Activated CD4-positive, alpha-beta T cell treated with anti-CD3 and anti-CD28 coated beads, Interleukin-2, amount 50 U/mL, for 1 hour (primary cell): ENCODE measurements at places on chromosomes 7 and 10.
A peak's percentile ranks its signal among the peaks of the same experiment; 100 is the strongest.

- peak; percentile 6 for DNase-seq
Observed at GRCh38 chr10:93751832-93752231, 5.9 kb upstream of the LGI1 start.

DNA sequence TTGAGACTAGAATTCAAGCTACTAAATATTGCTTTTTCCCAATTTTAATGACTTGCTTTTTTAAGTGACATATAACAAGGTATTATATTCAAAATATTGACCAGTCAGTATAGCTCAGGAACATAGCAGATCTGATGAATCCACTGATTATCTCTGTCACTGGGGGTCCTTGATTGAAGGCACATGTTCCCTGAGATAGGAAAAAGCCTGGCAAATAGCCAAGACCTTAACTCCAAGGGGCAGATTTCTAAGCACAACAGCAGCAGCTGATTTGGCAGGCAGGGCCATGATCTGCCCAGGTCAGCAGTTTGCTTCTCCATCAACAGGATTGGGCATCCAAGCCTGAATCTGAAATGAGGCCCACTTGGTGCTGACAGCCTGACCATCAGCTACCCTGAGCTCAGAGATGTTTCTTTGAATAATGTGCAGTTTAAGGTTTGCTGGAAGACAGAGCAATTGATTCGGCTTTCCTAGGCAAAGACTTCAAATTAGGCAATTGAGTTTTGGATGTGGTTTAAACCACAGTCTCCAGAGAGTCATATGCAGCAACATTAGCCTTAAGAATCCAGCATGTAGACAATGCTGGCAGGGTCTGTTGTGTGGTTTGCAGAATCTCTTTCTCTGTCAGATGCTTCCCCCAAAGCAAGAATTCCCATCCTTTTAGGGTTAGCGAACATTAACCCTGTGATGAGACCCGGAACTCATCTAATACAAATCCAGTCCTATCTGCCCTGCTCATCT lies 352.6 kb downstream of the ADRA2A start:
- no peak for DNase-seq

DNA sequence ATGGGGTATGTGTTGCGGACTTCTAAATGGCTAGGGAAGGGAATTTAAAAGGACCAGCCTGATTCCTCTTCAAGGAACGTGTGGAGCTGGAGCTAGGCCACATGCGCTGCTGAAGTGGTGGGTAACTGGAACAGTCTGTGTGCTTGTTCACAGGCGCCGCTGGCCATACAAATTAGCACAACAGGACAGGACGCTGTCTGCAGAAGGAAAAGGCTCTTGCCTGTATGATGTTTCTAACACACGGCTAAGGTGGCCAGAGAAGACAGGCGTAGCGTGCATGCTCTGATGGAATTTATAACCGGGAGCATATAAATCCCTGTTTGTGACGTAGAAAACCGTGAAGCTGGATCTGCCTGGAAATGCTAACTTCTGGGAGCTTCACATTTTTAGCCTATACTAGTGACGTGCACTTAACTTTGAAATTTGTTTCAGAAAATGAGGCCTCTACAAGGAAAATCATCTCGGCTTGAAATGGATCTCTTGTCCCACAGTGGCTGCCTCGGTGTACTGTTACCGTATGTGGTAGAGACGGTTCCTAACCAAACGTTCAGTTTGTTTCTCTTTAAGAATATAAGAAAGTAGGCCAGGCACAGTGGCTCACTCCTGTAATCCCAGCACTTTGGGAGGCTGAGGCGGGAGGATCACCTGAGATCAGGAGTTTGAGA lies 569.4 kb downstream of the PTPRN2 start:
- DNase-seq = no peak

GRCh38 chr10:69446650-69447151 lies 4.6 kb upstream of the TSPAN15 start:
- DNase-seq = no peak

DNA sequence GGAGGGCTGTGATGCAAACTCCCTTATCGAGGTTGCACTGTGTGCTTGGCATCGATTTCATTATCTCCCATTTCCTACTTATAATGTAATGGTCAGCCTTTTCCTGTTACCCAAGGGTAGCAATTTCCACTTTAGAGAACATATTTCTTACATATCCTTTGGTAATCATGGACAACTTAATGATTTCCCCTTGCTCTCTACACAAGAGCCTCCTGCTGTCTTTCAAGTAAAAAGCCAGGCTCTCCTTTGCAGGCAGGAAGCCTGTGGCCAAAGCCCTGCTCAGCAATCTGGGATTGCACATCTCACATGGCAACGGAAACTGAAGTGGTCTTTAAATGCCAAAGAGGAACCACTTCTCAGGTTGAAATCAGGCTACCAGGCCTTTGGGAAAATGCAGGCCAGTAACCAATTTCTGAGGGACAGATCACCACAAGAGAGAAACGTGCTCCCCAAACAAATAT lies 86.7 kb upstream of the IKZF1 start:
- DNase-seq = no peak

- no peak for DNase-seq
Observed at GRCh38 chr10:114337510-114338462, 66.5 kb downstream of the AFAP1L2 start.

GRCh38 chr7:30984359-30985107 lies 20.8 kb downstream of the GHRHR start:
- no peak for DNase-seq

DNA sequence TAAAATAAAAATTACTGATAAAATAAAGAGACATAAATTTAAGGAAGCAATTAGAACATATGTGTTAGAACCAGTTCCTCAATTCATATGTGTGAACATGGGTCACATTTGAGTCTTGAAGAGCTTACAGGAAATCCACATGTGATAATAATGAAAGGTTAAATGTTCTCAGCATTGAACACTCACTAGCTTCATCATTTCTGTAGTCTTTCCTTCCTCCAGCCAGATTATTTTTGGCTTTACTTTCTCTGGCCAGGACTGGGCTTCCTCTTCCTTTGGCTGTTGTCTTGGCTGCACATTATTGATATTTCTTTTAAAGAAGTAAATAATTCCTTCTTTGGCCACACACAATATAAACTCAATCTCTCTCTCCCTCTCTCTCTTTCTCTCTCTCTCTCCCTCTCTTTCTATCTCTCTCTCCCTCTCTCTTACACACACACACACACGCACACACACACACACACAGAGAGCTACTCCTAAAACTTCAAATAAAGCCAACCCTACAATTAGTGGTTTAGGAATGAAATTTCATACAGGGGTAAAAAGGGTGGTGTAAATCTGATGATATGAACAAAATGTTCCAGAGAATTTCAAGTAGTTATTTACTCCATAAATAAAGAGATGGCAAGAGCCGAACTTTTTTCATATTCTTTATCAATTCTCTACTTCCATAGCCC lies 171.2 kb downstream of the REEP3 start:
- DNase-seq = no peak

GRCh38 chr10:26243351-26243720 lies 26.8 kb downstream of the GAD2 start:
- DNase-seq = no peak

- no peak for DNase-seq
Observed at GRCh38 chr10:77949167-77949566, 22.6 kb upstream of the DLG5 start.

DNA sequence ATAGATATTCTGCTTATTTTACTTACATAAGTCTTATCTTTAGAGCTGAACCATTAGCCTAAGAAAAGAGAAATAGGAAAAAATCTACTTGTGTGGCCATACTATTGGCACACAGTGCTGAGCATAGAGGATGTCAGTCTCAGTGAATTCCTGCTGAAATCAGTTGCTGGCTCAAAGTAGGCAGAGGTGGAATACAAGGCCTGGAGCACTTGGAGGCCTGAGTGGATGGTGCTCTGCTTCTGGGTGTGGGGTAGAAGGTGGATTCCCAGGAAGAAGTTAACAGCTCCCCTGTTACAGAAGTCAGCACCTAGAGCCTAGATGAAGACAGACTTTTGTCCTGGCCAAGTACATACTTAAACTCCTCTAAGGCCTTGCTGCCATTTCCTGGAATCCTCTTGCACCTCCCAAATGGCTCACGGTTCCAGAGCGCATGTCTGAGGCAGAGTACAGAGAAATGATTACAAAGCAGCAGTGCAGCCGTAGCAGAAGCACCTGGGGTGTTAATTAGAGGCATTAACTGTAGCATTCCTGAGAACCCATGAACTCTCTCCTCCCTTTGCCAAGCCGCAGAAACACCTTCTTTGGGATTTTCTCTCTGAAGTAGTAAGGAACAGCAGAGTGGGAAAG lies 18.0 kb upstream of the XPNPEP1 start:
- no peak for DNase-seq

DNA sequence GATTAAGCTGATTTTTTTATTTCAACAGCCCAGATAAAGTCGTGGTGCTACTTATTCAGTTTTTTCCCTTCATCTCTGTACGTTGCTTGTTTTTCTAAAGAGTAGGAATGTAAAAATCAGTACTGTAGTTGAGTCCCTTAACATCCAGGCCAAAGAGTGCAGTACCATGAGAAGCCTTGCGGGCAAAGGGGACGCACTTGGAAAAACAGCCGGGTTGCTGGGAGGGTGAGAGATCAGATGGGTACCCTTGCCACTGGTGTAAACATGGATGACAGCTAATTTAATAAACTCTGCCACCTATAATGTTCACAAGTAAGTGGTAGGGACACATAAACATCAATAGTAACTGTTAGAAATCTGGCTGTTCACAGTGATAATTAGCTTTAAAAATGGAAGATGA lies 175.9 kb downstream of the POU6F2 start:
- DNase-seq = no peak

GRCh38 chr10:79351332-79351731 lies 4.1 kb downstream of the PPIF start:
- no peak for DNase-seq

DNA sequence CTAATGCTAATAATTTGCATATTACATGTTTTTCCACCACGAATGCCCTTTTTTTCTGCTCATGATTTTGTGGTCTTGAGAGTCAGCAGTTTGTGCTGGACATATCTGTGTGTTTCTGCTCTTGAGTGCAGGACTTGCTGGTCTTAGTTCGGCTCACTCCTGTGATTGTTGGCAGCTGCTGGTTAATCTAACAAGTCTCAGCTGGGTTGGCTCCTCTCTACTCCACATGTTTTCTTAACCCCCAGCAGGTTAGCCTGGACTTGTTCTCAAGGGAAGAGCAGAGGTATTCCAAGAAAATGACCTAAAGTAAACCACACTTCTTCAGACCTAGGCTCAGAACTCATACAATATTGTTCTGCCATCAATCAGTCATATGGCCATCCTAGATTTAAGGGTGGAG lies 1238.9 kb downstream of the XPNPEP1 start:
- DNase-seq = no peak

DNA sequence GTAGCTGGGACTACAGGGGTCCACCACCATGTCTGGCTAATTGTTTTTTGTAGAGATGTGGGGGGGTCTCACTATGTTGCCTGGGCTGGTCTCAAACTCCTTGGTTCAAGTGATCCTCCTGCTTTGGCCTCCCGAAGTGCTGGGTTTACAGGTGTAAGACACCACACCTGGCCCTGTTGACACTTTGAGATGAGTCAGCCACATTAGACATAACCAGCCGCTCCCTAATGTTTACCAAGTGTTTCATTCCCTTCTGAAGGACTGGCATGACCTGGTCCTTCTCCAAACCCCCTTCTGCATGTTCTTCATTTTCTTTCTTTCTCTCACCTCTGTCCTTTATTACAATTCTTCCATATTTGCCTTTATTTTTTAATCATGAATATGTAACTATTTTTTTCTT lies 67.8 kb downstream of the TAF3 start:
- no peak for DNase-seq

DNA sequence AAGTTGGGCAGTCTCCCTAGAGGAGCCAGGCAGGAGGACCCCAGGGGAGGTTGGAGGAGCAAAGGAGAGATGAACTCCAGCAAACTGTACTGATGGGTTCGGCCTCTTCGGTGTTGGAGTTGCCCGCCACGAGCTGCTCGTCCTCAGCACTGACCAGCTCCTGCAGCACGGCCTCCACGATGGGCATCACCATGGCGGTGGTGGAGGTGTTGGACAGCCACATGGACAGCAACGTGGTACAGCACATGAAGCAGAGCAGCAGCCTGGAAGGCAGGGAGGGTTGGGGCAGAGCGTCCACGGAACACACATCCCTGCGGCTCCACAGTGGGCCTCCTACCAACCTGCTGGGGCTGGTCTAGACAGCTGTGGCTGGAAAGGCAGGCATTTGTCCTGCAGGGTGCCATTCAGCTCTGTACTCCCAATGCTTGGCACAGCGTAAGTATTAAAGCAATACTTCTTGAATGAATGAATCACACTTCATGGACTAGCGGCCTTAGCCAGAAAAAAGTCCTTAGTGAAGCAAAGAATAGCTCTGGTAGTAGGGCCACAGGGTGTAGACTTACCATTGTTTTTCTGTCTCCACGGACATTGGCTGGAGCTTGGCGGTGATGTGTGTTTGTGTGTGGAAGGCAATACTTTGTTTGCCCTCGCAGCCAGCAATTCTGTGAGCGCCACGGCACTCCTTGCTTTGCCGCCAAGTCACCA lies 21.8 kb downstream of the SLC13A4 start:
- no peak for DNase-seq

DNA sequence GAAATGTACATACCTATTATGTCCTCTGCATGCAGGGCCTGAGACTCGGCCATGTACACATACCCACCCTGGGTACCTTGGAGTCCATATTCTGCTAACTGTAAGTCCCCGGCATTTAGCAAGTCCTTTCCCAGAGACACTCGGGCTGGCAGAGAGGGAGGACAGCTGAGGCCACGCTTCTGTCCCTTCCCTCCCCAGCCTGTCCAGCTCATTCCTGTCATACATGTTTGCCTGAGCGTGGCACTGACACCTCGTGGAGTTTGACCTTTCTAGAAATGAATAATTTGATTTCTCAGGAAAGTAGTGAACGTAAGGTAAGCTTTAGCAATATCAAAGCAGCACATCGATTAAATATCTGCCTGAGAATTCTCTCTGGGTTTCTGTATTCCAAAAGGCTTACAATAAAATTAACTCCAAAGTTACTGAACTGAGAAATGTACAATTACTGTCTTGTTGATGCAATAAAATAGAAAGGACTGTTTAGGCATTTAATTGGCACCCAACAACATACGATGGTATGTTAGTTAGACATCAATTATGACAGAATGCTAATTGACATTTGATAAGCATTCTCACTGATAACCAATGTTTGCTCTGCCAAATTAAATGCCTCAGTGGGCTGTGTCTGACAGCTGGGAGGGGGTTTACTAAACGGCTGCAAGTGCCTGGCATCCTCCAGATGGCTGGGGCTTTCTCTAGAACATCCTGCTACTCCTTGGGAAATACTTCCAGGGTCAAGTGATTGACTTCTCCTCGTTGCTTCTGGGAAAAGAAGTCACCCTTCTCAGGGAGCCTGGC lies 221.2 kb downstream of the CCSER2 start:
- DNase-seq = no peak

DNA sequence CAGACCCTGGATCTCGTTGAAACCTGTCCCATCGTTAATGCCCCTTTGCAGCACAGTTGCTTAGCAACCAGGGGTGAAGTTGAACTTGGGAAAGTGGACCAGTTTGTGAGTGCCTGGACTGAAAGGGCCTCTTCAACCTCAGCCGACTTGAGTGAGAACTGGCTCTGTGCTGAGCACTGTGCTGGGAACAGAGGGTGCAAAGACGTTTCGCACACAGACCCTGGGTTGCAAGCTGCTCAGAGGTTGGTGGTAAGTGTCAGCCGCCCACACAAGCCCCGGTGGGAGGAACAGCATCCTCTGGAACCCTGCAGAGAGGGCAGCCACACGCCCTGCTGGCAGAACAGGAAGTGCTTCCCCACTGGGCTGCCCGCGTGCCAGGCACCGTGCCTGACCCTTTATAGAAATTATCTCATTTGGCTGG lies 89.2 kb downstream of the CARD11 start:
- no peak for DNase-seq

GRCh38 chr7:113331155-113331898 lies 213.0 kb upstream of the SMIM30 start:
- no peak for DNase-seq
